ENCODE measurements at places on chromosomes 6 and 20.
A peak's percentile ranks its signal among the peaks of the same experiment; 100 is the strongest.

DNA sequence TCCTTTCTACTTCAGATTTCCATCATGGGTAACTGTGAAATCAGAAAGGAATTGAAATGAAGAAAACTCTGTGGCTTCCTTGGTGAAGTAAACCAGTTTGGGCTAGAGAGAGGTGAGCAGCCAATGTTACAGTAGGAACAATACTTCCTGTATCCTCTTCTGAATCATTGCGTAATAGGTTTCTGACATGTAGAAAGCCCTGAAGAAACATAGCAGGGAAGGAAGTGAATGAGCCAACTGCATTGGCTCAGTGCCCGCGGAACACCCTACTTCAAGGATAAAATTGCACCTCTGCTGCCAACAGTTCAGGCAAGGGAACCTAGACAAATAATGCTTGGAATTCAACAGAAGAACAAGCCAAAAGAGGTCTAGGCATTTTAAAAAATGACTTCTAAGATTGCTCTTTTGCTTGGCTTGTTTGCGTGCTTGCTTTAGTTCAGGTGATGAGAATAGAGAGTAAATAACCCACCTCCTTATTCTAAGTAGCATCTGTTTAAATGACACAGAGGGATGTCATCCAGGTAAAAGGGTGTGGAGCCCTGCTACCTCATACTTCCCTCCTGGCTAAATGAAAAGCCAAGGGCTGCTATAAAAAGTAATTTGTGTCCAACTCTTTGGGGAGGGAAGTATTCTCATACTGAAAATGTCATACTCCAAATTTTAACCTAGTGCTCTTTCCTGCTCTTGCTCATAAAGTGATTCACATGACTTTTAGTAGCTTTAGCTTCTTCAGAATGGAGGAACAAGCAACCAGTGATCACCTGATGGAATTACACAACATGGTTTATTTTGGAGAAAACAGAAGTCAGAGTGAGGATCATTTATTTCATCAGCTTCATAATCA, 30.0 kb upstream of the AKIRIN2 start:
- DNase-seq, result peak; percentile 91

DNA sequence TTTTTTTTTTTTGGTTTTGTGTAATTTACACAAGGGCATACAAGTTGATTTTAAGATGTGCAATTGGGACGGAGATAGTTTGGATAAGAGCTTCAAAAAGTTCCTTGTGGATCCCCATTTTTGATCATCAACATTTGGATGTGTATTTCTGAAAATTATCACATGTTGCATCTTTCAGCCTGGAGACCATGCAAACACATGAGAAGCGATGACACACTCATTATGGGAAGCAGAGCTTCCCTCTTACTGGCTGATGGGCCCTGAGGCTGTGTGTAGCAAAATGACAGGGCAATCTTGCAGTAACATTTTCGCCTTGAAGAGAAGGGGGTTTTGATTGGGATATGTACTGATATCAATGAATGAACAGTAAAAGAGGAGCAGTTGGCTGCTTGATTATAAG, 22.0 kb upstream of the RIPK1 start:
- no peak for DNase-seq

DNA sequence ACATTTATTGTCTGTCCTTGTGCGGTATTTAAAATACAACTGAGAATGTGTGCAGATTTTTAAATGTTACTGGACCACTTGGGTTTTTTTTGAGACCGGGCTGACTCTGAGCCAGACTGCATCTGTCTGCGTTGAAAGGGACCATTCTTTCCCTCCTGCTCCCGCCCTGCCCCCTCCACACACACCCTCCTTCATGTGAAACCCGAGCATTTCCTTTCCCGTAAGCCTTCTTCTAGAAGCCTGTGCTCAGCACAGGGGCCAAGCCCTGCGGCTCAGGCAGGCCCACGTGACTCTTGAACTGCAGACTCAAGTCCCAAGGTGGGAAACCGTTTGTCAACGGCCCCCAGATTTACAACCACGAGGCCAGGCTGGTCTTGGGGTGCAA, 82.7 kb upstream of the FOXC1 start:
- no peak for DNase-seq

- DNase-seq, result no peak
These were observed 73.8 kb downstream of the PRKN start for GRCh38 chr6:162653808-162654207.

DNA sequence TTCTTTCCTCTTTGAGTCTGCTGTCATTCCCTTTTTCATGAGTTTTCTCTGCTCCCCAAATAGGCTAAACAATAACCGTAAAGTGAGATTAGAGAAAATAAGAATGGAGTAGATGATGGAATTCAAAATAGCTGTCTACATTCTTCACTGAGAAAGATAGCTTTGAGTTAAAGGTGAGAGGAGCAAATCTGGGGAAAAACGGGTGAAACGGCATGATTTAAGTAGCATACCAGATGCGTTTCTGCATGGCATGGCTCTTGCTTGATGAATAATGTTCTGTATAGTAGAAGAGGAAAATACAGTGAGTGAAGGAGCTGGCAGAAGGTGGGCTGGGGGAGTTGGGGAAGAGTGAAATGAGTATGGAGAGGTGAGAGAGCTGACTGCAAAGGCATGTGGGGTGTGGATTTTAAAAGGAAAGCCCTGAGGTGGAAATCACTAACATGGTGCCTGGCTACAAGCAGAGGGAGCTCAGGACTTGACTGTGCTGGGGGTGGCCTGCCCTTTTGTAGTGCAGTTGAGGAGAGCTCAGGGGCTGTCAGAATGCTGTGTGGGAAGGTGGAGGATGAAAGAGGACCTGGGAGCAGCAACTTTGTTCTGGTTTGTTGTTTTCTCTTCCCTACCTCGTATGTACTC, 8.8 kb downstream of the BICRAL start:
- DNase-seq, result no peak

DNA sequence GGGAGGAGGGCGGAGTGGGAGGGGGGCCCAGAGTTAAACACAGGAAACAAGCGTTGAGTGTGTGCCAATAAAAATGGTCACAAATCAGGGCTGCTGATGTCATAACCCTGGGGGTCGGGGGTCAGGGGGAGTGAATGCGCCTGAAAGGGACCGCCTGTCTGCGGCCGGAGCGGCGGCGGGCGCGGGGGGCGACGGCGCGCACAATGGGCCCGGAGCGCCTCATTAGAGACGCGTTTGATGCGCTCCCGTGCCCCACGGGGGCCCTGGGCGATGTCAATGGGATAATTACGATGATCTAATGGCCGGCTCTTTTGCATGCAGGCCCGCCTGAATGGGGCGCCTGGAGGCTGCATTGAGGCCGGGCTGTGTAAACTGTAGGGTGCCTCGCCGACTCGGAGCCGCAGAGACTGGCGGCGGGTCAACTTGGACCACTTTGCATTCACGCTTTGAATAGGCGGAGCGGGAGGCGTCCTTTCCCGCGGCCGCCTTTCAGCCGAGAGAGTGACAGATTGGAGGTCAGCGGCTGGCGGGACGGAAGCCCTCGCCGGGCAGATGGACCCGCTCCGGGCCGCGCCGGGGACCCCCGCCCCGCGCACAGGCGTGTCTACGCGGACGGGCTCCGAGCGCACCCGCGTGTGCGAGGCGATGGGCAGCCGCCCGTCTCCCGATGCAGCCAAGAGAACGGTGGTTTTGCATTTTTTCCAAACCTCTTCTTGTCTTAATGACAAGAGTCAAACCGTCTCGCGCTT, 296.1 kb downstream of the TFAP2C start:
- no peak for DNase-seq

DNA sequence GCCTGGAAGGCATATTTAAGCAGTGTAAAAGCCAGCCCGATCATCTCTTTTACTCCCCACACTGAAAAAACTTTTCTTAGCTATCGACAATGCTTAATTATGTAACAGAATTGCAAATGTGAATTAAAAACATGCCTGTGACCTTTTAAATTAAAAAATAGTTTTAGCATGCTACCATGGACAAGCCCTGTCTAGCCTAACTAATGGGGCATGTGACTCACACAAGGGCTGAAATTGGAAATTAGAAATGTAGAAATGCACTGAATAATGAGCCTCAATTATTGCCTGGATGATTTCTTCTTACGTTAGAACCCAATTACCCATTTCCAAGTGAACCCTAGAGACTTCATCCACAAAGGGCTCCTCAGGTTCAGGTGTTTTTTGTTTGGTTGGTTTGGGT, 82.7 kb downstream of the SIM1 start:
- DNase-seq, result no peak

- peak; percentile 74 for DNase-seq
These were observed 1.0 kb downstream of the MRPS26 start for GRCh38 chr20:3046677-3047462.

DNA sequence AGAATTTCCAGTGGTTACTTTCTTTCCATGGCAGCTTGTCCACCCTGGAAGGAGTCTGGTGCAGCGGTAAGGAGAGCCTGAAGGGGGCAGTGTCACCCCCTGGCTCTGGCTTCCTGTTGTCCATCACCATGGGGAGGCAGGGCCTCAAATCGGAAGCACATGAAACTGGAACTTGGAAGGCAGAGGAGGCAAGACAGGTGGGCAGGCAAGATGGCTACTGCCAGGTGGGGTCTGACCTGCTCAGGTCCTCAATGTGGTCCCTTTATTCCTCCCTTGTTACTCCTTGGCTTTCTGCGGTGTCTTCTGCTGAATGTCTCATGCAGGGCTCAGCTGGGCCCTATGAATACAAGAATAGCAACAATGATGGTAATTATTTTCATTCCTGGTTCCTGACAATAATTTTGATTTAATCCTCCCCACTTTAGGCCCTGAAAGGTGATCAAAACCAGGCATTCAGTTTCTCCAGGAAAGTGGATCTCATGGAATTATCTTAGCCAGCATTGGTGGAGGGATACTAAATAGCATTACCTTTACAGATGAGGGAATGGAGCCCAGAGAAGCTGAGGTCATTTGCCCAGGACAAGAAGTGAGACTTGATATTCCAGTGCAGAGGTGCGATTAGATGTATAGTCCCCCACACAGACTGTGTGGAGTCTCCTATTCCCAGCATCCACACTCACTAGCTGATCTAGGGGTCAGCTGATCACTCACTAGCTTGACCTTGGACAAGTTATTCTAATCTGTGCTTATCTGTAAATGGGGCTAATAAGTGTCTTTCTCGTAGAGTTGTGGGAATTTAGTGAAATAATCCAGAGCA, 17.6 kb upstream of the SNAI1 start:
- peak; percentile 69 for DNase-seq

- peak; percentile 75 for DNase-seq
These were observed 55.1 kb downstream of the CEBPB start for GRCh38 chr20:50245498-50246366.

GRCh38 chr6:5208471-5208971, 52.2 kb downstream of the LYRM4 start:
- DNase-seq, result no peak

DNA sequence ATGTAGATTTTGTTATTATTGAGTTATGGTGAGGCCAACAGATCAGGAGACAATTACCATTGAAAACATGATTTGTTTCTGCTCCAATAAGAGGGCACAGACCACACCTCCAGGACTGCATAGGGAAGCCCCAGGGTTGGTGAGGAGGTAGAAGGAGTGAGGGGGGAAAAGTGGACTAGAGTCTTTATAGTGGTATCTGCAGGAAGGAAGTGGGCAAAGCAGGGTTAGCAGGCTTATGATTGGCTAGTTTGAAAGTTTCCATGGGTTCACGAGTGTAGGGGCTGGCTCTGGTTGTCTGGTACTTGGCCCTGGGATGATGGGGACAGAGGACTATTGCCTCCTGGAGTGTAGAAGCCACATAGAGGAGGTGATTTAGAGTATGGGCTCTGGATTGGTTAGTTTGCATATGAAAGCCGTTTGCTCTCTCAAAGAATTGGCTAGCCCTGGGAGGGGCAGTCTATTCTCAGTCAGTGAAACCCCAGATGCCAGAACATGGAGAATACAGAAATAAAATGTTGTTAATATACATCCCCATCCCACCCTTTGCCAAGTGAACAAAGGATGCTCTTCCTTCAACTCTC, 156.6 kb downstream of the KLHL32 start:
- DNase-seq, result no peak

GRCh38 chr6:119454714-119455113, 105.2 kb upstream of the MAN1A1 start:
- DNase-seq, result no peak

- DNase-seq, result no peak
These were observed 41.2 kb downstream of the ZHX3 start for GRCh38 chr20:41276317-41276751.

- DNase-seq, result no peak
These were observed 44.4 kb upstream of the MDFI start for GRCh38 chr6:41593839-41594238.

DNA sequence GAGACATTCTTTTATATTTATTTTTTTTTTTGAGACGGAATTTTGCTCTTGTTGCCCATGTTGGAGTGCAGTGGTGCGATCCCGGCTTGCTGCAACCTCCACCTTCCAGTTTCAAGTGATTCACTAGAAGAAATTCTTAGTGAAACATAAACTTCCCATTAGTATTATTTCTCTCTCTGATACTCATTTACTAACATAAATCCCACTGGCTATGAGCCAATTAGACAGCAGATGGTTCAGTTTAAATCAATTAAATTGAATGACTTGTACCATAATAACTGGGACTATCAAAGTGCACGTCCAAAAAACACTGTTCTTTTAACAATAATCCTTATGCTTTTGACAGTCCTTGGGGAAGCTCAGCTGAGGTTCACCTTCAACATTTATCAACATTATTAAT, 111.2 kb upstream of the PTCHD4 start:
- DNase-seq, result no peak

DNA sequence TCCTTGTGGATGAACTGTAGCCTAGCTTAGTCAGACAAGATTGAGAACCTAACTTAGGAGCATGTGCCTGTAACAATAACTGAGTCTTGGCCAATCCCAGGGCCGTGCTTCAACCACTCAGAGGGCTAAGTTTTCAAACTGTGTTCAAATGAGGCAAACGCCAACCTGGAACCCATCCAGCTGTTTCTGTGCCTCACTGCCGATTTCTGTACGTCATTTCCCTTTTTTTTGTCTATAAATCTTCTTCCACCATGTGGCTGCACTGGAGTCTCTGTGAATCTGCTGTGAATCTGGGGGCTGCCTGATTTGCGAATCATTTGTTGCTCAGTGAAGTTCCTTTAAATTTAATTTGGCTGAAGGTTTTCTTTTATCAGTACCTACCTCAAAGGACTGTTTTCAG, 115.0 kb upstream of the CHD6 start:
- no peak for DNase-seq

GRCh38 chr6:161079566-161080262, 88.1 kb downstream of the MAP3K4 start:
- DNase-seq, result peak; percentile 73

GRCh38 chr6:36692220-36692619, 5.4 kb upstream of the RAB44 start:
- no peak for DNase-seq

GRCh38 chr20:4637081-4637797, 84.5 kb upstream of the PRND start:
- peak; percentile 10 for DNase-seq

DNA sequence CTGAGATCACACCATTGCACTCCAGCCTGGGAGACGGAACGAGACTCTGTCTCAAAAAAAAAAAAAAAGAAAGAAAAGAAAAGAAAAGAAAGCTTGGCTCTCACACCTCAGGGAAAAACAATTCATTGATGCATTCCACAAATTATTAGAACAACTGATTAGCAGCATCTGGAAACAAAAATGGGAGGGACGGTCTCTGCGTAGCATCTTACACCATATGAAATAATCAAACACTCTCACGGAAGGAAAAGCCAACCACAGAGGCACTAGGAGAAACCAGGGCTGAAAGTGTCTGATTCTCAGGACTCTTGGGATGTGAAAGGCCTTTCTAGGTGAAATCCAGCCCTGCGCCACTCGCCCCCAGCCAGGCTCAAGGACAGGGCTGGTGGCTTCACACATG, 2.3 kb upstream of the HELZ2 start:
- no peak for DNase-seq

- peak; percentile 58 for DNase-seq
These were observed 113.6 kb downstream of the FLRT3 start for GRCh38 chr20:14223806-14224205.
